ENCODE measurements at places on chromosomes 1 and 21.

DNA sequence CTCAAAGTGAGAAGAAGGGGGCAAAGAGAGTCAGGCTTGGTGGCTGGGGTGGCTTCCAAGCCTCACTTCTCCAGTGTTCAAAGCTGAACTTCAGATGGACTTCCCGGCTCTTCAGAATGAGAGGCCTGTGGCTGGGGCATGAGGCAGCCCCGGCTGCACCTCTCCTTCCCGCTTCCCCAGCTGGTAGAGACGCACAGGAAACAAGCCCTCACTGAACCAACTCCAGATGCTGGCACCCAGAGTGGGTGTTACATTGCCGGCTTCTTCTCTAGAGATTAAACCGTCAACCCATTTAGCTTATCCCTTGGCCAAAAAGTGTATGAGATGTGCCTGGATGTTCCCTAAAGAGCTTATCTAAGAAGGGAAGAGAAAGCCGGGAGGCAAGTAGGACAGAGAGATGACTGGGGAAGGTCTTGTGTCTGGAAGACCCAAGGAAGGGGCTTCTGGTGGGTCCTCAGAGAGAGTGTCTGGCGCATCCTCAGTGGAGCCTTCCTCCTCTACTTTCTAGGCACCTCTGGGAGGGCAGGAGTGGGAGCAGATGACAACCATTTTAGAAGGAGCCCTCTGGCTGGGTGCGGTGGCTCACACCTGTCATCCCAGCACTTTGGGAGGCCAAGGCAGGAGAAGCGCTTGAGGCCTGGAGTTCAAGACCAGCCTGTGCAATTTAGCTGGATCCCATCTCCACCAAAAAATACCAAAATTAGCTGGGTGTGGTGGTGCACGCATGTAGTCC, 2.0 kb downstream of the ADAMTSL4 start:
- DNase-seq = no peak

- DNase-seq = no peak
These were observed 2.8 kb upstream of the NRAS start for GRCh38 chr1:114719424-114719787.

DNA sequence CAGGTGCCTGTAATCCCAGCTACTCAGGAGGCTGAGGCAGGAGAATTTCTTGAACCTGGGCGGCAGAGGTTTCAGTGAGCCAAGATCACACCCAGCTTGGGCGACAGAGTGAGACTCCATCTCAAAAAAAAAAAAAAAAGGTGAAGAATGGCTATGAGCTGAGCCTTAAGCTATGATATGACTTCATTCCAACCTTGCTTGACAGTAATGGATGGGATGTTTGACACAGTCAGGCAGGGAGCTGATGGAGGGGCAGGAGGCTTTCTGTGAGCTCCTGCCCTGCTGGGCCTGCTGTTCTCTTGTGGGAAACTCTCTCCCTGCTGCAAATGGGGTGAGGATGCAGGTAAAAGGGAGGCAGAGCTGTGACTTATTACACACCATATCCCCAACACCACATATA, 27.6 kb downstream of the NCF2 start:
- DNase-seq = no peak

- DNase-seq = no peak
These were observed 26.1 kb downstream of the NENF start for GRCh38 chr1:212458817-212459216.

GRCh38 chr1:10132852-10133251, 77.5 kb upstream of the KIF1B start:
- DNase-seq = no peak
